ENCODE measurements at places on chromosomes 1 and 21.

- DNase-seq, result no peak
Observed at GRCh38 chr1:174157157-174157806, 2.0 kb upstream of the RABGAP1L start.

GRCh38 chr21:41048145-41048544, 119.8 kb upstream of the BACE2 start:
- no peak for DNase-seq

GRCh38 chr21:26846036-26846931, 1.1 kb upstream of the ADAMTS1 start:
- no peak for DNase-seq

GRCh38 chr1:82284213-82284612, 483.5 kb downstream of the ADGRL2 start:
- no peak for DNase-seq

GRCh38 chr1:35386959-35387358, 118.5 kb downstream of the ZMYM4 start:
- DNase-seq, result no peak

- DNase-seq, result no peak
Observed at GRCh38 chr1:207312604-207312920, 8.9 kb upstream of the CD55 start.

DNA sequence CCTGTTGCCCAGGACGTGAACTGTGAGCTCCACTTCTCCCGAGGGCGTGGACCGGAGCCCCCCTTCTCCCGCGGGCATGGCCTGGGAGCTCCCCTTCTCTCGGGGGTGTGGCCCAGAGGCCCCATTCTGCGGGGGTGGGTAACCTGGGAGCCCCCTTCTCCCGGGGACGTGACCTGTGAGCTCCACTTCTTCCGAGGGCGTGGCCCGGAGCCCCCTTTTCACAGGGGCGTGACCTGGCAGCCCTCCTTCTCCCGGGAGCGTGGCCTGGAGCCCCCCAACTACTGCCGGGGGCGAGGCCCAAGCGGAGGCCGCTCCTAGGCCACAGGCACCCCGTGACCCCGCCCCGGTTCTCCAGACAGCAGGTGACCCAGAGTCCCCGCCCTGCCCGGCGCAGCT, 320 bp downstream of the C1orf174 start:
- DNase-seq, result no peak

DNA sequence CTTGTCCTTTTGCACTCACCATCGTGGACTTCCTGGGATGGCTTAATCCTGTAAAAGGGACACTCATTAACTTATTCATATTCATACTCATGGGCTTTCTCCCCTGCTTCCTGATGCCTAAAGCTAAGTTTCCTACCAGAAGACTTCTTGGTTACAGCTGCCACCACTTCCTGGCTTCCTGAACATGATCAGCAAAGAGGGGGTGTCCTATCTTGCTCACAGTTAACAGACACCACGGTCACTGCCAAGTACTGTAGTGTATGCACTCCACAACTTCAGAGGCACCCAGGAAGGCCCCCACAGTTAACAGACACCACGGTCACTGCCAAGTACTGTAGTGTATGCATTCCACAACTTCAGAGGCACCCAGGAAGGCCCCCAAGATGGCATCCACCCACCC, 177.8 kb downstream of the SIPA1L2 start:
- DNase-seq, result no peak

DNA sequence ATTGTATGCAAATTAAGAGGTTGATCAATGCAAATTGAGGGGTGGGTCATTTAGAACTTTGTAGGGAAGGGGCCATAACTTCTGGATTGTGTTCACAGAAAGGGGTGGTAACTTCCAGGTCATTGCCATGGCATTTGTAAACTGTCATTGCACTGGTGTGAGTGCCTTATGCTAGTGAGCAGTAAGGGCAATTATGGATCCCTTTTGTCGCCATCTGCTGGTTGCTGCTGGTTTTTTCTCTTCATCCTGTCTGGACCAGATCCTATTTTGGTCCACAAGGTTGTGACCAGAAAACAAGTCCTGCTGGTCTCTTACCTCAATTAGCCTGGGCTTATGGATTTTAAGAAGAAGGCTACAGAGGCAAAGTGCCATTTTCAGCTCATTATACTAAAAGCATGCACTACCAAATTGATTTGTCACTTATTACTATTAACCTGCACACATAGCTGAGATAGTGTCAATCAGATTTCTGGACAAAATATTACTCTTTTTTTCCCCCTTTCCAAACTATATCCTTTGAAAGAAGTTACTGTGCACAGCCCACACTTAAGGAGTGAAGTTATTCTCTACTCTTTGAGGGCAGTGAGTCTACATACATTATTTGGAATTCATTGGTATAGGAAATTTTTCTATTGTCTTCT, 196.2 kb downstream of the ZC3H11B start:
- peak; percentile 55 for DNase-seq

DNA sequence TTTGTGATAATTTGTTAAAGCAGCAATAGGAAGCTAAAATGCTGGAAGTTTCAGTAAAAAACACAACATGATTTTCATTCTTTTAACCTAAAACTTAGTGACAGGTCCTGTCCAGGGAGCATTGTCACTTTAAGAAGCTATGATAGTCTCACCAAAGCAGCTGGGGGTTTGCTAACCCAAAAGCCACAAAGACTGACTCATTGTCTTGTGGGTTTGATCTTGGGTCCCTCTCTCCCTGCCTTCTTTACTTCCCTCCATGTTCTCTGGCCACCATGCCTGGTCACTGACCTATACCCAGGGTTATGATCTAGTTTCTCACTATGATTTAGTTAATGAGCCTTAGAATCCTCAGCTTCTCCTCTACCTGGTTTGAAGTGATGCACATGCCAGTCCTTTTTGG, 213.5 kb upstream of the PTGFR start:
- no peak for DNase-seq

DNA sequence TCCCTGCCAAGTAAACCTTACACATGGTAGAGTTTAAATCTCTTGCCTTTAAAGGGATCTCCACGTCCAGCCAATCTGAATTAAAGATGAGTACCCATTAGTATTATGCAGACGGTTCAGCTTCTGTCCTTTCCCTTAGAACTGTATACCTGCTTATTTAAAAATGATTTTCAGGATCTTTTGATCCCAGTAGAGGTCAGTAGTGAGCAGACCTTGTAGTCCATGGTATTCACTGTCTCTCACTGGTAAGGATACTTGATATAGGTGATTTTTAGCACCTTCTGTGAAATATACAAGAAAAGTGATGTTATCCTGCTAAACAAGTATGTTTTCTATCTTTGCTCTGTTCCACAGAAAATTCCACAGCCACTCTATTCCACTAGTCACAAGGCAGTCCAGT, 1211.6 kb upstream of the ADGRL4 start:
- DNase-seq, result no peak

- no peak for DNase-seq
Observed at GRCh38 chr21:30629200-30629599, 5.8 kb upstream of the KRTAP20-2 start.

DNA sequence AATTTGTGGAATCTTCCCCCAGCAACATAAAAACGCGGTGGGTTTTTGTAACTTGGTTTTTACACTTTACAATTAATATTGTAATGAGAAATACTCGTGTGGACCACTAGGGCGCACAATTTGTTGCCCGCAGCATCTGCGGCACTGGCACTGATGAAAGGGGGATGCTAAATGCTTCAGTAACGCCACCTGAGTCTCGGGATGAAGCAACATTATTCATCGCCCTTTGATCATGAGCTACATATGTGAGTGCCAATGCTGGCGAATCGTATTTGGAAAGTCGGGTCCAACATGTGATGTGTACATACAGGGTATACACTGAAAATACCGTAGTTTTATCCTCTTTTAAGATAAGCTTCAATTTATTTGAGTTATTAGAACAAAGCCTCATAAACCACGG, 34.2 kb upstream of the COX20 start:
- peak; percentile 74 for DNase-seq

- DNase-seq, result no peak
Observed at GRCh38 chr1:156853761-156854160, 5.2 kb downstream of the INSRR start.

- DNase-seq, result peak; percentile 28
Observed at GRCh38 chr1:71046891-71047634, 553 bp downstream of the PTGER3 start.

- DNase-seq, result no peak
Observed at GRCh38 chr21:27586986-27587385, 620.1 kb upstream of the ADAMTS5 start.

- DNase-seq, result no peak
Observed at GRCh38 chr21:46648539-46648938, 13.1 kb downstream of the PRMT2 start.

- DNase-seq, result no peak
Observed at GRCh38 chr1:3089490-3089889, 20.5 kb downstream of the PRDM16 start.

DNA sequence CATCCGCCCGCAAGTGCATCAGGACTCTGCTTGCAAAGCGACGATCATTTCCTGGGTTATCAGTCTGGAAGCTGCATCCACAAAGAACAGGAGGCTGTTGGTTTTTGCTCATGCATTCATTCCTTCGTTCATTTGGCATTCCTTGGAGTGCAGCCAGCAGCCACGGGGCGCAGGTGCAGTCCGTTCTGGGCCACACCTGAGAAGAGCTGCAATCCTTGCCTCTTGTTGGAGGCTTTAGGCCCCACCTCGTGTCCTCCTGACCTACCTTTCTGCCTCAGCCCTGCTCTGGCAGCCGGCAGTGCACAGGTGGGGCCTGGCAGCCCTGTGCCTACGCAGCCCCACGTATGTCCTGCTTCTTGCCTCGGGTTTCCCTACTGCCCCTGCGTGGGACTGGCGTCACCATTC, 19.6 kb upstream of the C2CD2 start:
- DNase-seq, result no peak

GRCh38 chr21:14763695-14764064, 217.6 kb upstream of the SAMSN1 start:
- DNase-seq, result no peak

DNA sequence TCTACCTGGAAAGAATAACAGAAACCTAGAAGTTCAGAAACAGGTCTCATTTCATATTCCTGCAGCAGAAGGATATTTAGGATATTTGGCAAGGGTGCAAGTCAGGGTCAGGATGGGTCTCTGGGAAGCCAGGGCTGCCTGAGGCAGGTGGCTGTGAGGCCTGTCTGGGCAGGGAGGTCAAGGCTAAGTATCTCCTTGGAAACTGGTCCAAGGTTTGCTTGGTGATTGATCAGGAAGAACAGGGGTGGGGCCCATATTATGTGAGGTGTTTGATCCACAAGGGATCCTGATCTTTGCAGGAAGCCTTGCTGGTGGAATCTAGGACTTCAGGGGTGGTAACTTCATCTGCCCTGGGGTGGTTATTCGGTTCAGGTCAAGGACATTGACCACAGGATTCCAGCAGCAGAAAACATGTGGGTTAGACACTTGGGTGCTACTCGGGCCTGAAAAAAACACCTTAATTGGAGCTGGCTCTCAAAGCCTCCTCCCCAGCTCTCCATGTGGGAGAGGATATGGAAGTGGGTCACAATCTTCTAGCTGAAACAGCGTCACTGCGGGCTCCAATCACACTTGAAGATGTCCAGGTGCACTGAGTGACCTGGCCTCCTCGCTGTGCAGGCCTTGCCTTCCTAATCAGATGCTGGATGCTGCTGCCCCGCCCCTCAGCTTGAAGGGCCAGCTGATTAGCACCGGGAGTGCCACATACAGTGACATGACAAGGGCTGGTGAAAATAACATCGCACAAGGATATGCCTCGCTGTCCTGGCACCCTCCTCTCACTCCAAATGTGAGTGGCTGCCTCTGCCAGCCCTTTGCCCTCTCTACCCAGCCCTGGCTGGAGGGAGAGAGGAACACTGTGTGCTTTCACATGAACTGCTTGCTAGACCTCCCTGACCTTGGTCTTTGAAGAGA, 8.7 kb downstream of the CTNNBIP1 start:
- no peak for DNase-seq

DNA sequence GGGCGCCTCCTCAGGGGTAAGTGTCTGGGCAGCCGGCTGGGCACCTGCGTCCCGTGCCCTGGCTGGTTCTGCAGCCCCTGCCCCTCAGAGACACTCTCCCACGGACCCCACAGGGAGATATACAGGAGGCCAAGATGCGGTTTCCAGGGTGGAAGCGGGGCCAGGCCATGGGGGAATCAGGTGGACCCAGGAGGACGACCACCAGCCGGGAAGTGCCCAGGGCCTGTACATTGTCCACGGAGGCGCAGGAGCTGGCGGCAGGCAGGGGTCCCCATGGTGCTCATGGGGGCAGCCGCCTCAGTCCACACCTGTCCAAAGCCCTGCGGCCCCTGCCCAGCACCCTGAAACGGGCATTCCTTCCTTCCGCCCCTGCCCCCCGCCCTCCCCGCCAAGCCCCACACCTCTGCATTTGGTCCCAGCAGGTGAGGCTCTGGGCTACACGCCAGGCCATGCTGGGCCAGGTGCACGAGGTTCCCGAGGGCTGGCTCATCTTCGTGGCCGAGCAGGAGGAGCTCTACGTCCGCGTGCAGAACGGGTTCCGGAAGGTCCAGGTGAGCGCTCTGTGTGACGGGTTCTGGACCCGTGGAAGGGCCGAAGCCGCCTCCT, 36.7 kb downstream of the SLC19A1 start:
- DNase-seq, result no peak

DNA sequence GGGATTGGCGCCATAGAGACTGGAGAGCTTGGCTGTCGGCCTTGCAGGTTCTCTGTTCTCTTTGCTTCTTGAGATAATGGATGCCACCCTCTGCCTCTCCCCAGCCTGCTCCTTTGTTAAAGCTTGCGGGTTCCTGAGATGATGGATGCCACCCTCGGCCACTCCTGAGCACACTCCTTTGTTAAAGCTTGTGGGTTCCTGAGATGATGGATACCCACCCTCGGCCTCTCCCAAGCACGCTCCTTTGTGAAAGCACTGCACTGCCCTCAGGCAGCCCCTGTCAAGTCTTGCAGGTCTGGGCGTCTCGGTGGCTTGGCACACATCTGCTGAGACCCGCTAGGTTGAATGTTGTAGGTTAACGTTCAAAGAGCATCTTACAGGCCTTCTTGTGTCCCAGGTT, 76.5 kb downstream of the SCCPDH start:
- no peak for DNase-seq

GRCh38 chr1:16960560-16961296, 19.7 kb downstream of the MFAP2 start:
- peak; percentile 88 for DNase-seq

GRCh38 chr1:238221738-238222137, 331.0 kb upstream of the ZP4 start:
- no peak for DNase-seq

DNA sequence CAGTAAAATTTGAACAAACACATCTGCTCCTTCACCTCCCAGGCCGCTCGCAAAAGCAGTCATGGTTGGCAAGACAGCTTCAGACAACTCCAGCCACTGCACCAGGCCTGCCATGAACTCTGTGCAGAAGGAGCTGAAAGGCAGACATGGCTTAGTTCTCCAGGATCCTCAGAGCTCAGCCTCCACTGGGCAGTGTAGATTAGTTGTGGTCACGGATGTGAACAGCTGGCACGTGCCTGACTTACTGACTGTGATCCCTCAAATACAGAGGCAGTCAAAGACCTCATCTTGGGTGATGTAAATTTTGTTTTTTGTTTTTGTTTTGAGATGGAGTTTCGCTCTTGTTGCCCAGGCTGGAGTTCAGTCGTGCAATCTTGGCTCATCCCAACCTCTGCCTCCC, 28.4 kb downstream of the TMCO4 start:
- DNase-seq, result no peak
